ENCODE measurements at places on chromosomes 12 and 14.

DNA sequence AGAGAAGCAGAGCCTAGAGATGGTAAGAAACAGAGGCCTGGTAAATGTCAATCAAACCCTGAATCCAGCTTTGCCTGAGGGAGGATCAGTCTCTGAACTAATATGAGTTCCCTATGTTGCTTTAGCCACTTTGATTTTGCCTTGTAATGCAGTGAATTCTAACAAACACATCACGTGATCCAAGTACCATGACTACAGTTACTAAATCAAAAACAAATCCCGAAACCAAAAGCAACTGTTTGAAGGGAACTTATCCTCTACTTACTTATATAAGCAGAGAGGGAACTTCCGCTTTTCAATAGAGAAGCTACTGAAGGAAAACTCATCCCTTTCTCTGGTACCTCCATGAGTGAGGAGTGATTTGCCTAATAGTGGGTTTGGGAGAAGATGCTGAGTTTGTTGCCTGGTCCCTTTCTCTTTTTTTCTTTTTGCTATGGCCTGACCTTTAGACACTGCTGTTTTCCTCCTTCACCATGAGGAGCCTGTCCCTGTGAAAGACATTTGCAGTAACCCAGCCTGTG is 7.7 kb upstream of the PPTC7 start:
- no peak for DNase-seq

DNA sequence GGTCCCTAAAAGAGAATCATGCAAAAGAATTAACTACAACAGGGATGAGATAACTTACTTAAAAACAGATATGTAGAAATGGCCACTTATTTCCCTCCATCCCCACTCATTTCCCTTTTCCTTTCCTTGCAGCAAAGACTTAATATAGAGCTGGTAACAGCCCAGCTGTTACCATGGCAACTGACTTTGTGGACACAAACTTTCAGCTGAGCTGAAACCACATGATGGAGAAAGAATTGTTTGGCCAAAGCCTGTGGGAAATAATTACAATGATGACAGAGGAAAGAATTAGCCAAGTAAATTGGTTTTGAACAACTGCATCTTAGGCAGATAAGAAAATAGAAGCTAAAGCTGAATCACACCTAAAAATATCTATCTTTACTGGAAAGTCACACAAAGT is 364.9 kb downstream of the GALC start:
- no peak for DNase-seq

DNA sequence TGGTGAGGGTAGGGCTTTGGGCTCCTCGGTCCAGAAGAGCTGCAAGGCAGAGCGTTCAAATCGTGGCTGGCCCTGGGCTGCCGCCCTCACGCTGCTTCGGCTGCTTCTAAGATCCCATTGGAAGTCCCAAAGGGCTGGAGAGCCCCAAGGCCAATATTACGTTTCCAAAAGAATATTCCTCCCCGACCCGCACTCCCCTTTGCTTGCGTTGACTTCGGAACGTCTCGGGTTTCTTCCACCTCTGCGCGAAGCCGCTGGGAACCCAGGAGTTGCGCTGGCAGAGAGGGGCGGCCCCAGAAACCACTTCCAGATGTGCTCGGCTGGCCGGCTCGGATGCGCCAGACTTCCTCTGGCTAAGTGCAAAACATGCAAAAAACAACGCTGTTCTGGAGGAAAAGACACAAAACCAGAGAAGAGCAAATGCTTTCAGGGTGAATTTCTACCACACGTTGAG is at the start of gene GLT8D2:
GLT8D2 (minus strand) TSS at position 285 of the 454 bp plus-strand sequence. CDS start 30,539 bp downstream, outside the sequence.
- no peak for DNase-seq

DNA sequence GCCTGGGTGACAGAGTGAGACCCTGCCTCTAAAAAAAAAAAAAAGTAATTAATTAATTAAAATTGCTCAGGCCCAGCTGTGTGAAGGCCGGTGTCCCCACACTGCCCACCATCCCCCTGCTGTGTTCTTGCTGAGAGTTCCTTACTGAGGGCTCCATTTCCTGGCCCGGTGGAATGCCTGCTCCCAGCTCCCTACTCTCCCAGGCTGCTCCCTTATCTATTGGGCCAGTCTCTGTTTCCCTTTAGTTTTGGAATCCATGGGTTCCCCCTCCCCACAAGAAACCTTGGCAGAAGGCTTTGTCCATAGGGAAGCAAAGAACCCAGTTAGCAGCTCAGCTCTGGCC is 19.0 kb downstream of the MLXIP start:
- no peak for DNase-seq

- no peak for DNase-seq
Observed at GRCh38 chr12:98465950-98466602, 49.3 kb upstream of the TMPO start.

DNA sequence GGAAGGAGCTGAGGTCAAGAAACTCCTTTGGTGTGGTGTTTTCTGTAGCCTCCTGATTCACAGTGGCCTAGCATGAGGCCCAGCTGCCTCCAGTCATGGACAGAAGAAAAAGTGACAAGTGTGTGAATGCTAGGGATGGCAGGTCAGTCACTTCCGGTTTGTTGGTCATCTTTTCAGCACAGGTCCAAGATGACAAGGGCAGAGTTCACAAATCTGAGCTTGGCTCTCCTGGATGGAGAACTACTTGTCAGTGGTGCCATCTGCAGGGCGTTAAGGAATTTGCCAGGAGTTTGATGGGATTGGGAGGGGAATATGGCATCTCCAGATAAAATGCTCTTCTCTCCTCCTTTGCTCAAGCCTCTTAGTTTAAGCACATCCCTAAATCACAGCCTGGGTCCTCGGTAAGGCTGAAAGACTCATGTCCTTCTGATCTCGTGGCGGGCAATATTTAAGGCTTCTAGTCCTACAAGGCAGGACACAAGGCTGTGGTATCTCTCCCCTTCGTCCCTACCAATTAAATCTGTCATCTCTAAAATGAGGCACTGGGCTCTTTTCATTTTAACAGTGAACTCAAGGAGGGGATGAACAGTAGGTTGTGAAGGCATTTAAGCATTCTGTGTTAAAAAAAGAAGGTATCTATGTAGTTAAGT is 10.0 kb downstream of the TUBA1B start:
- no peak for DNase-seq

DNA sequence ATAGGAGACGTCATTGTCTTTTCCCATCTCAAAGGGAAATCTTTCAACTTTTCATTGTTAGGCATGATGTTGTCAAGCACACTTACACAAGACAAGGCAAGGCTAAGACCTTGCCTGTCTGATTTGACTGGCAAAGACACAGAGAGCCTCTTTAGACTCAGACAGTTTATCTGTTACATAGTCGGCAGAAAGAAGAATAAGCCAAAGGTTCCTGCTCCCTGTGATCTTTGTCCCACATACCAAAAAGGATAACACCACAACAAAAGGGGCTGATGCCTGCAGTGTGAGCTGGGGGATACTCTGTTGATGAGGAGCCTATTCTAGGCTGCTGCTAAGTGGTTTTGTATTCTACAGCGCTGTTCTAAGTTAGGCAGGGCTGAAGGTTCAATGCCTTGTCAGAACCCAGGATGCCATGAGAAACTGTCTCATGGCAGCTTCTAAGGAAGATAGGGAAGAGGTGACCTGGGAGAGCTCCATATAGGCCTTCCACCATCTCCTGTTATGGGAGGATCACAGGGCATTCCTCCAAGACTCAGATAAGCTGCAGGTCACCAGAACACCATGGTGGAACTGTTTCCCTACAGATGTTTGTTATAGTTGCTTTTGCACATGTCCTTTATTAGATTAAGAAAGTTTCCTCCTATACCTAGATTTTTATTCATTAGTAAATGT is 12.7 kb downstream of the ERC1 start:
- DNase-seq, result no peak

DNA sequence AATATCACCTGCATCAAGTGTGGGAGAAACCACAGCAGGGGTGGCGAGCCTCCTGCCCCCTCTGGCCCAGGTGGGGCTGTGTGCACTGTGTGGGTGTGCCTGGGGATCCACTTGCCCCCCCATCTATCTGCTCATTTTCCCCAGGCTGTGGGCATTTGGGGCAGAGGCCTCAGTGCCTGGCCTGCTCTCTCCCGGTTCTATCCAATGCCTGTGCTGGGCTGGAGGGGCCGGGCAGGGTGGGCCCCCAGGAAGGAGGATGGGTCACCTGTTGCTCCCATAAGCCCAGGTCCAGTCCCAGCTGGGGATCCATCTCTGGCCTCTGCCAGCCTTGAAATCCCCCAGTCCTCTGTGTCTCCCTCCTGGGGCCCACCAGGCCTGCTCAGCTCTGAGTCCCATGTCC is 105.6 kb downstream of the TMEM121 start:
- DNase-seq, result no peak

DNA sequence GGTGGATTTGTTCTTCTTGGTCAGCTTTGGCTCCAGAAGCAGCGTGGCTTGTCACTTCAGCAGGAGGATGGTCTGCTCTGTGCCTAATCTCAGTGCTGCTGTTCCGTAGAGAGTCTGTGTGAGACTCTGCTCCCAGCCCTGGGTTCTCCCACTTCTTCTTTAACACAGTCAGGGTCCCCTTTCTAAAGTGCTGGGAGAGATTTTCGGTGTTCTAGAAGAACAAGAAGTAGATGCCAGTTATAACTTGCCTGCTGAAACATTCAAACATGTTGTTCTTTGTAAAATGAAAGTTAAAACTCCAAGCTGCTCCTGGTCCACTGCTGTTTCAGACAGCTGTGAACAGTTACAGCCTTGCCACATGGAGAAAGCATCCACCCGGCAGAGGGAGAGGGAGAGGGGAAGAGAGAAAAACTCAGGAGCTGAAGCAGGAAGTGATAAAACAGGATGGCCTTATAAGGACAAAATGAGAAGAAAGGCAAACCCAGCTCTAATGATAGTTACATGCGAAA is 55.2 kb upstream of the CERS5 start:
- peak; percentile 26 for DNase-seq

DNA sequence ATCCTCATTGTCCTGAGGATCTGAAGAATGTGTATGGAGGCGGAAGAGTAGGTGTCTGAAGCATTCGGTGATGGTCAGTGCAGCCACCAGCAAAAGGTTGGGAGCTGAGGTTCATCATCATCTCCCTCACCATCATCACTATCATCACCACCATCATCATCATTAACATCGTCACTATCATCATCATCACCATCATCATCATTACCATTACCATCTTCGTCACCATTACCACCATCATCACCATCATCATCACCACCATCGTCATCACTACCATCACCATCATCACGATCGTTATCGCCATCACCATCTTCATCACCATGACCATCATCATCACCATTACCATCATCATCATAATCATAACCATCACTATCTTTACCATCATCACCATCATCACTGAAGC is 90.8 kb upstream of the TMEM132D start:
- no peak for DNase-seq

DNA sequence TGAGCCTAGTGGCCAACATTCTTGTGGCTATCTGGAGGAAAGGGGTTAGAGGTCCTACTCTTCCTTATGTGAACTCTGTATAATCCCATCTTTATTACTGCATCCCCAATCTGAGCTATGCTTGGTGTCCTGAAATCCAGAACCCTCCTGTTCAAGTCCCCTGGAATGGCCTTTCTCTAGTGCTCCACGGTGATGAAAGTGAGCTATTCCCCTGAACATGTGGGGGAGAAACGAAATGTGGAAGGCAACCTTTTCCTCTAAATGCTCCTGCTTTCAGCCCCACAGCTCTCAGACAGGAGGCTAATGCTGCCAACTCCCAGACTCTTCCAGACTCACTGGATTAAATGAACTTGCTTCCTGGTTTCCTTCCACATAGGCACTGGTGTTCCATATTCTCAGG is 2.5 kb upstream of the PGAM5 start:
- DNase-seq, result no peak

- DNase-seq, result no peak
Observed at GRCh38 chr12:50507930-50508329, 3.1 kb downstream of the DIP2B start.

DNA sequence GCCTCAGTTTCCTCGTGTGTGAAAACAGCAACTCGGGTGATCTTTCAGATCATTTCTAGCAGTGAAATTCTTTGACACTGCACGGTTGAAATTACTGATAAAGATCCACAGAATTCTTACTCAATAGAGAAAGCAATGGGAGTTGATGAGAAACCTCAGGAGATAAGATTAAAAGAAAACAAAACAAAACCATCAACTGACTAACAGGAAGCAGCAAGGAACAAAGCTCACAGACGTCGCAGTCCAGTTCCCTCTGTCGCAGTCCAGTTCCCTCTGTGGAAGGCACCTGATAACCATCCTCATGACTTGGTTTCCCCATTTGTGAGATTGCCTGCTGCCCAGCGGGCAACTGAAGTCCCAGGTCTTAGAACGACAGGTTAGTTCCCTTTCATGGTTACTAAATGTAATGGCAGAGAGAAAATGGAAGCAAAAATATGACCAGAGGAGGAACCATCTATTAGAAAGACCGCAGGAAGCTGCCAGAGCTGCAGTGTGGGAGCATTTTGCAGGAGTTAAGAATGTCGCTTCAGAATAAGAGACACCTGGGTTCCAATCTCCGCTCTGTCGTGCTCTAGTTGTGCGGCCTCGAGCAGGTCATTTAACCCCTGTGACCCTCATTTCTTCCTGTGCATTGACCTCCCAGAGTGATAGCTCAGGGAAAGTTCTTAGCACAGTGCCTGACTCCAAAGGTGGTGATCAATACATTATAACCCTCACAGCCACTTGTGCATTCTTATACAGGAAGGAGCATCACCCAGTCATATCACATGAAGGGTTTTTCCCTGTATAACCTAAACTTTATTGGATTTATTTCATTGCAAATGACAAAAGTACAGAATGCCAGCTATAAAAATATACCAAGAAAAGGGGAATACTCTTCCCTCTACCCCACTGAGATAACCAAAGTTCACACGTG is 5.1 kb upstream of the MED13L start:
- DNase-seq, result no peak

- no peak for DNase-seq
Observed at GRCh38 chr12:53060721-53061276, 10.9 kb downstream of the TNS2 start.

DNA sequence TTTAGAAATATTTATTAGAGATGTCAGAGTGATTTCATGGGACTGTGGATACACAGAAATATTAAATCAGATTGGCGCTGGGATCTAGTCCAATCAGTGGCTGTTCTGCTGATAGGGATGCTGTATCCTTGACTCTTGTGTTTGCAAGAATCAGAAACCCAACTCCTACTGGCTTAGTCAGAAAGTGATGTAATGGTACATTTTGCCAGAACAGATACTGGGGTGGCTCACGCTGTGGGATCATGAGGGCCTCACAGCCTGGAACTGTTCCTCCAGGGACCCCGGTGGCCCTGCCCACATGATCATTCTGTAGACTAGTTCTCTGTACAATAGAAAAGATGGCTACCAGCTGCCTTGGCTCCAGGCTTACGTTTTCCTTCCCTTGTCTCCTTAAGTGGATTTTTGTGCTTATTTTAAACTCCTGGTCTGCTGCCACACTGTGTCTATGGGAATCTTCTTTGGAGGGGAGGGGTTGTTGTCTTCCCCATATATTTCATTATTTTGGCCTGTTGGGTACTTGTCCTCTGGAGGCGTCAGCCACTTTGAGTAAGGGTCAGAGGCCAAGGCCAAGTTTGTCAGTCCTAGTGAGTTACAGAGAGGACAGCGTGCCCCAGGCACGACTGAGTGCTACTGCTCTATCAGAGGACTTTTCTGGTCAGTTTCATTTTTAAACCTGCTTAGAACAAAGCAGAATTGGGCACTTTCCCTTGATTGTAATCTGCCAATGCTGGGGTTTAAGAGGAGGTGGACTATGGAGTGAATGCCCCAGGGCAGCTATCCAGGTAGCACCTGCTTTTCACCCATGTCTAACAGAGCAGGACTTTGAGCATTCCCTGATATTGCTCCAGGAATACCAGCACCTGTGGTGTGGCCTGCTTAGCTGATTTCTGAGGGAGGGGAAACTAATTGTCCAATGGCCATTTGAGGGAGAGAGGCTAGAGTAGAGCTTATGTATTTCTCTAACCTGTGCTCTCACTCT is 164.3 kb downstream of the SLC5A8 start:
- DNase-seq, result no peak

Measured in CMK (cell line).